Stimulated activated CD8-positive, alpha-beta memory T cell treated with anti-CD3 and anti-CD28 coated beads, Interleukin-7, amount 100 ng/mL, for 4 hours (primary cell): ENCODE measurements at places on chromosomes 7 and 10.

GRCh38 chr7:31465285-31465684 is 48.6 kb upstream of the ITPRID1 start:
- no peak for DNase-seq

DNA sequence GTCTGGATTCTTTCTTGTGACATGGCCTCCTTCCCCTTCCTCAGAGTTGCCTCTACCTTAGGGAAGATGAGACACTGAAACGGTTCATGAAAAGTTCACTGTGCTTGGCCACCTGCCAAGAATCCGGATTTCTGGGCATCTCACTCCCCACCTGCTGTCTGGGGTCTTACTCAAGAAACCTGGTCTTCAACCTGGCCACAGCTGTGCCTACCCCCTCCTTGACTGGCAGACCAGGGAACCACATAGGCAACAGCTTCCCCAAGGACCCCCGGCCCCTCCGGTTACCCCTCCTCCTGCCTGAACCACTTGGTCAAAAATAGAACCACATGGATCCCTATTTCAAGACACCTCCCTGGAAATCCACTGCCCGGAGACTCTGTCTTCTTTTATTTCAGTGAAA is 58.7 kb upstream of the NANOS1 start:
- DNase-seq, result no peak

DNA sequence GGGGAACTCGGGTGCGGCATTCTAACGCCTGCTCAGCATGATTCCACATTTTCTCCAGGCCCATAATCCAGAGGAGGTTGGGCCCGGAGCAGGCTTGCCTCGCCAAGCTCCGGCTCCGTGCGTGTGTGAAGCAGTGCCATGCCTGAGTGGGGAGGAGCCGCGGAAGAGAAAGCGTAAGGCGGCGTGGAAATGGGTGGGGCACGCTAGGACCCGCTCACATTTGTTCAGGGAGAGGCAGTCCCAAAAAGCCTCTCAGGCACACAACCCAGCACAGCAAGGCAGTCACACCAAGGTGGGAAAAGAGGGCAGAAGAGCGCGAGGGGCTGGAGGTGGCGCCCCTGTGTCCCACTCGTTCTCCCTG is 695 bp upstream of the VDAC2 start:
- DNase-seq, result peak; percentile 74

- DNase-seq, result no peak
Observed at GRCh38 chr7:8278183-8278582, 16.2 kb upstream of the ICA1 start.

- no peak for DNase-seq
Observed at GRCh38 chr10:21487416-21488180, 37.9 kb downstream of the SKIDA1 start.

DNA sequence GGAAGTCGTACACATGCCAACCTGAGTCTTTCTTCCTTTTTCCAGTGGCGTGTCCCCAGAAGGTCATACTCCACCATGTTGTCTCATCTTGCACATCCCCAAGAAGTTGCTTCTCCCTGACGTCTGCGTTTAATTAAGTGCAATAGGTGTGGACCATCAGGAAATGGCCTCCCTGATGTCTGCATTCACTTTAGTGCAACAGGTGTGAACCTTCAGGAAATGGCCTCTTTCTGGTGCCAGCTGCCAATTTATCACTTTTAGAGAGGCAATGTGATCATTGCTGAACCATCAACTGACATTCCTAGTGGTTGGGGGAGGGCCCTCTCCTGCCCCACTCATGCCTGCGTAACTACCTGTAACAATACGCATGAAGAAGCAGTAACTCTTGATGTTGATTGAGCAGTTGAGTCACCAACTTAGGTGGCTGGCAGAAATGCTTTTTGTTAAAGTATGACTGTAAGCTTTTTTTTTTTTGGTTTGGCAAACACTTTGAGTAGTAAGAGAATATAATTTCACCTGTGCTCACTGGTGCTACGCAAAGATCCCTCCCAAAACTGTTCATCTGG is 25.8 kb downstream of the SCIN start:
- DNase-seq, result no peak

GRCh38 chr7:146528581-146528980 is 412.0 kb downstream of the CNTNAP2 start:
- DNase-seq, result no peak

- DNase-seq, result no peak
Observed at GRCh38 chr7:56026538-56026937, 24.7 kb downstream of the PSPH start.

GRCh38 chr10:77715088-77715487 is 77.5 kb upstream of the KCNMA1 start:
- DNase-seq, result no peak

DNA sequence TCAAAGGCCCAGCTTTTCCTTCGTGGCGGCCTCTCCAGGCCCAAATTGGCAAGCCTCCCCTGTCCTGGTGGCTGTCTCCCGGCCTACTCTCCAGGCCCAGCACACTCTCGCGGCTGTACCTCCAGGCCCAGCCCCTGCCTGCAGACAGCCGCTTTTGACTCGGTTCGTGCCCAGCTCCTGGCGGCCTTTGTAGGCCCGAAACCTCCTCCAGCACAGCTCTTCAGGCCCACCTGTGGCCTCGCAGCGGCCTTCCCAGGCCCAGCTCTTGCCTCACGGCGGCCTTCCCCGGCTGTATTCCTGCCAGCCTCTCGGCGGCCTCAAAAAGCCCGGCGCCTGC is 18.2 kb upstream of the TMEM248 start:
- no peak for DNase-seq

DNA sequence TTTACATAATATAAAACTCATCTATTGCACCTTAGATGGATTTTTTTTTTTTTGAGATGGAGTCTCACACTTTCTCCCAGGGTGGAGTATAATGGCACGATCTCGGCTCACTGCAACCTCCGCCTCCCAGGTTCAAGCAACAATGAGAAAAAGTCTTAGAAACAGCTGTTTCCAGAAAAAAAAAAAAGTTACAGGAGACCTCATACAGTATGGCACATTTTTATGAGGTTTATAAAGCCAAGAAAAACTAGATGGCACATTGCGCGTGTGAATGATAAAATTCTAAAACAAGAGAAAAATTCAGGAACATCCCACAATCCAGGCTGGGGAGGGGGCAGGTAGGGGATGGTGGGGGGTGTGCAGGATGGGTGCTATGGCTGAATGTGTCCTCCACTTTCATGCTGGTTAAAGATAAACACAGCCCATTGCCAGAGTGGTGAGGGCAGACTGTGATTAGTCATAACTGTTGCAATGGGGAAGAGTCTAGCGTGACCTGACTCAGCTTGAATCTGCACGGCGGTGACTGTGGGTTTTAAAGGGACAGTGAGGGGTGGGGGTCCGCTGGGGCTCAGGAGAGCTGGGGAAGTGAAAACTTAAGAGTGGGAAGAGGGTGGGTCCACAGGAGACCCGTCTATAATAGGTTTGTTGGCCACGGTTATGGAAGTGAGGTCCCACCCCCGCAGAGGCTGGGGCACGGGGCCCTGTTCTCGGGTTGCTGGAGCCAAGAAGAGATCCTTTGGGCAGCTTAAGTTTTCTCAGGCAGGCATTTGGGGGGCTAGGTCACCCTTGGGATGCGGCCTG is 11.9 kb upstream of the LRRC27 start:
- DNase-seq, result no peak

GRCh38 chr10:46248651-46249146 is 38.1 kb upstream of the ANTXRL start:
- DNase-seq, result no peak

DNA sequence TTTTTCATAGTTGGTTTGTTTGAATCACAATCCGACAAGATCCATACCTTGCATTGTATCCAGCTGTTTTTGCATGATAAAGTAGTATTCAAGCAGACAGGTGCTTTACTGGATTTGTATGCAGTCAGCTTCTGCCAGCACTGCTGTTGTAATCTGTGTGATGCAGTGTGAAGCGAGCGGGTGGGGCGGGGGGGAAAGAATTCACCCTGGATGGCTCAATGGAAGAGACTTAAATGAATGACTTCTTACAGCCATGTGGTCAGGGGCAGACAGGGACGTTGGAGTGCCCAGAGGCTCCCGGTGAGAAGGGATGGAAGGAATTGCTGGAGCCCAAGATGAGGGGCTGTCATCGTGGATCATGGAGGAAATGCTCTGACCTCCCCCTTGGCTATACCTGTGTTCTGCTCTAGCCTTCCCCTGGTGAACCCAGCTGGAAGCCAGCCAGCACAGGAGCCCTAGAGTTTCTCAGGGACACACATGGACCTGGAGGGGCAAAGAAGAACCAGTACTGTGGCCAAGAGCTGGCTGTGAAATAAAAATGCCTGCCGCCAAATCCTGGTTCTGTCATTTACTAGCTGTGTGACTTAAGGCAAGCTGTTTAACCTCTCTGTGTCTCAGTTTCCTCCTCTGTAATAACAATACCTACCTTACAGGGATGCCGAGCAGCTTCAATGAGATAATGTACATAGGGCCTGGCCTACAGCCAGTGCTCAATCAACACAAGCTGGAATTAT is 14.1 kb downstream of the NFE2L3 start:
- no peak for DNase-seq

GRCh38 chr10:49389361-49389933 is 6.4 kb downstream of the DRGX start:
- DNase-seq, result no peak

GRCh38 chr7:20698469-20698868 is 83.0 kb downstream of the ABCB5 start:
- DNase-seq, result no peak

DNA sequence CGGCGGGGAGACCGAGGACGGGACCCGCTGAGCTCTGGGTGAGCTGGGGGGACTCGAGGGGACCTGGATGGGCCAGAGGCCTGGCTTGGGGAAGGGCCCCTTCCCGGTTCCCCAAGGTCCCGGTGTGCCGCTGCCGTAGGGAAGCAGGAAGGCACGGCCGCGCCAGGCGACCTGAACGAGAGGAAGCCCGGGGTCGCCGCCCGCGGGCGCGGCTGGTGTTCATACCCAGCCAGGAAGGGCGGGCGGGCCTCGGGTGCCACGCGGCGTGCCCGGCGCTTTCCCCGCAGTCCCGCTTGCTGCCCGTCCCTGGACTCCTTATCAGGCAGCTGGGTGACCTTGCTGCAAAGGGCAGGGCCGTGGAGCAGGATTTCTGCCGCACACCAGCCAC is 38.0 kb downstream of the ZNF777 start:
- no peak for DNase-seq

DNA sequence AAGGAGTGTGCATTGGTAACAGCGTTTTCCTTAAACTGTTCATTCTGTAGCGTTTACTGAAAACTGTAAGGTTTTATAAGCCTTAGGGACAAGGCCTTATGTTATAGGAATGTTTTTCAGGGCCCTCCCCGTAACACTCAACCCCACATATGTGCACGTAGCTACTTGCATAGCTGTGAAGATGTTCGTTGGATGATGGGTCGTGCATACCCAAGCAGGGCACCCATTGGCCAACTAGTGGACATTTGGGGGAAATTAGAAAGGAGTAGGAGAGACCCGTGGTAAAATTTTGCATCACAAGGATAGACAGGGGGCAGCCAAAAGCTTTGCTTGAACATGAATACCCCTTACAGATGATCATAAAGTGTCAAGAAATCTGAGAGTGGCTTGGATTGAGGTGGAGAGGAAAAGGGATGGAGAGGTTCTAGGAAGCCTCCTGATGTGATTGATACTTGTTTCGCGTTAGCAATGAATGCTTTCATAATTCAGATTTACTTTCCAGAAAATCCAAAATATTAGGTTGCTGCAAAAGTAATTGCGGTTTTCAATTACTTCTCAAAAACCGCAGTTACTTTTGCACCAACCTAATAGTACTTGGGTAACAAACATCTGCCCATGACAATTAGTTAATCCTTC is 878 bp downstream of the SEC61A2 start:
- DNase-seq, result no peak

- DNase-seq, result no peak
Observed at GRCh38 chr7:91267171-91267955, 3.1 kb downstream of the FZD1 start.

DNA sequence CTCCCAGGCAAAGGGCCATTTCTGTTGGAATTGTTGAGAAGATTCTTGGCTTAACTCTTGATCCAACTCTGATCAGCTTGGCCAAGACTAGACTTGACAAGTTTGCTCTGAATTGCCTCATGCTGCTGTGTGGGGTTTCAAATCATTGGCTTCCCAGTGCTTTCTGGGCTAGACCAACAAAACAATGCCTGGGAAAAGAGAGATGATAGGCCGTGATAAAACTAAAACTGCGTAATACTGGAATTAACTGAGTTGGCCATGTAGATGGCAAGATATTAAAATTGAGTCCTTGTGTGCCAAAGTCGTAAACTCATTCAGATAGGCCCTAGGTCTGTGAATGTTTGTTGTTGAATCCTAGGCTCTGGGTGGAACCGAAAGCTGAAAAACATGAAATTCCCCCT is 222.6 kb downstream of the MGMT start:
- no peak for DNase-seq

DNA sequence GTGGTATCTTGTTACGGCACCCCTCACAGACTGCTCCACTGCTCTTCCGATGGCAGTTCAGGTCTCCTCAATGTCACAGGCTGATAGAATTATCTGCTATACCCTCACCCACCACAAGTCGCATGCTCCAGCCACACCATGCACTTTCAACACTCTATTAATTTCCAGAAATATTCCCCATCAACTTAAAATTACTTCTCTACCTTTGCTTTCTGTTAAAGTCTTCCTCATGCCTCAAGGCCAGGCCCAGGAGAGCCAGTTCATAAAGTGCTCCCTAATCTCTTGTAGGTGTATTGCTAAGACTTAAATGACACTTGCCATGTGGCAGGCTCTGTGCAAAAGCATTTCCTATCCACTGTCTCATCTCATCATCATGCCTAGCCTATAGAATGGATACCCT is 105.9 kb upstream of the ARID5B start:
- DNase-seq, result no peak

DNA sequence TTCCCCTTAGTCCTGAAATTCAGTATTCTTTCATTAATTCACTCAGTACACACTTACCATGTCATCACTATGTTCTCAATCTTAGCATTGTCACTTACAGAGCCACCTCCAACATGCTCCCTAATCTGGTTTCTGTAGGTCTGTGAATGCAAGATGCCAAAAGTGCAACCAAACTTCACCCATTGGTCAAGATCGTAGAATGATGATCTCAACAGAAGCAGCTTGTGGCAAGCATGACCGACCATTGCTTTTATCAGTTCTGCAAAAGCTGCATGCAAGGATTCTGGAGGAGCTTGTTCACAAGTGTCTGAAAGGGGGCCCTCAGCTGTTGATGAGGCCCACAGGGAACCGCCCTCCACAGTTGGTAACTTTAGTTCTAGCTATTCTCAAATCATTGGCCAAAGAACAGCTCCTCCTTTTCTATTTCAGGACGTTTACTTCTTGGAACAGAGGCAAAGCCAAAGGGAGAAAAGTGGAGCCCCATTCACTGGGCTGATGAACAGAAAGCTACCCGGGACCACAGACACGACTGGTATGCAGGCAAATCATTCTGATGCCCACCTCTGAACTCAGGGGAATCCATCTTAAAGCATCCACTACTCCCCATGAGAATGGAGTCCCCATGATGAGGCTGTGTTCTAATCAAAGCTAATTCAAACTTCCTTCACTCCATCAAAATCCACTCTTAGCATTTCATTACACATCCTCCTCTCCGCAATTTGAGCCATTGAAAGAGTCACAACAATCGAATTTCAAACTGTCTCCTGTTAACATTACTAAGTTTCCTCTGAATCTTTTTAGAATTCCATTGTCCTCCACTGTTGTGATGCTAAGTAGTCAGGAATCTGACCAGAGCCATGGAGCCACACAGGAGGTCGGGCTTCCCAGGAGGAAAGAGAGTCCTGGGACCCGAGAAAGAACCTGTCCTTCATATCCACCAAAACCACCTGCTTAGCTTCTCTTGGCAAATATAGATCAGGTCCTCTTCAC is 13.9 kb downstream of the GRB10 start:
- no peak for DNase-seq

GRCh38 chr7:31883761-31884164 is 186.4 kb downstream of the PDE1C start:
- no peak for DNase-seq
